Endodermal cell (in vitro differentiated cells): ENCODE measurements at places on chromosomes 11 and 22.
A peak's percentile ranks its signal among the peaks of the same experiment; 100 is the strongest.

GRCh38 chr11:41413843-41414242 is 45.6 kb downstream of the LRRC4C start:
- DNase-seq: no peak

- peak; percentile 62 for DNase-seq
These were observed 45.0 kb downstream of the SMCO4 start for GRCh38 chr11:93498161-93498560.

- peak; percentile 49 for DNase-seq
These were observed 17.4 kb downstream of the OR4D9 start for GRCh38 chr11:59528711-59529110.

GRCh38 chr11:73218106-73218829 is at the start of gene P2RY2:
P2RY2 (plus strand) TSS chr11:73218281; CDS start chr11:73234160, 15,879 bp downstream.
- peak; percentile 94 for DNase-seq

- no peak for DNase-seq
These were observed 110.2 kb downstream of the TEAD1 start for GRCh38 chr11:12784445-12784844.

DNA sequence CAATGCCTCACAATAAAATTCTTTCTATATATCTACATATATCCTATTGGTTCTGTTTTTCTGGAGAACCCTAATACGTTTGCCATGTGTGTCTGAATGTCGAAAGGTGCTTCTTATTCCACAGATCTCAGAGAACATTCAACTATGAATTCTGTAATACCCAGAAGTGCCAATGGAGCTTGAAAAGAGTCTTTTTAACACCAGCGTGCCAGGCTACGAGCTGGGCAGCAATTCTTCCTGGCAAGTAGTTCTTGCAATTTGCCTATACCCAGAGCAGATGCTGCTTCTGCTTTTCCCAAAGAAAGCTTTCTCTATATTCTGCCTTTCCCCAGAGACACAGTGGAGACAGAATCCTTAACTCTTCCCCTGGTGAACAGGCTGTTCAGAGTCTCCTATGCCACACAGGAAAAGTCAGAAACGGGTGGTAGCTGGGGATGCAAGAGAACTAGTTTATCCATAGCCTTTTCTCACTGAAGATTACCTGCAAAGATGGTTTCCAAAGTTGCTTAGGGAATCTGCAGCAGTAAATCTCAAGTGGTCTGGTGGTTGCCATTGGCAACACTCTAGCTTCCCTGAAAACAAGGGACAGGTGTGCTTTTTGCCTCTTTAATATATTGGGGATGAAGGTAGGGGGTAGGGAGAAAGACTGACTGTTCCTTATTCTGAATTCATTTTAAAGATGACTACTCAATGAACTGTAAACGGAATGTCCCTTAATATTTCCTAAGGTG is 16.8 kb upstream of the PAFAH1B2 start:
- DNase-seq: no peak

DNA sequence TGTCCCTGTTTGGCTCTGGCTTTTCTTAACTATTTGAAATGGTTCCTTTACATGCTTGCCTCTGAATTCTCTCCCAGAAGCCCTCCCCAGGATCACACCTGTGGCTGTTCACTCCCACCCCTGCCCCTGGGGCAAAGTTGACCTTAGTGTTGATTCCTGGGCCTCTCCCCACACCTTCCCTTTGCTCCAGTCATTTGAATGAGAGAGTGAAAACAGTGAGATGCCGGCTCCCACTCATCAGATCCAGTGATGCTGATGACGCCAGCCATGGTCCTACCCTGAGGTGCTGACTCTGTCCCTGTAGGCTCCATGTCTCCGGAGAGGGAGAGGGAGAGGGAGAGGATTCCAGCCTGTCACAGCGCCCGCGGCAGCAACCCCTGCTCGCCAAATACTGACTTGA is 40.7 kb downstream of the LRP5 start:
- DNase-seq: no peak

GRCh38 chr11:62592146-62592815 is 958 bp upstream of the TUT1 start:
- DNase-seq: no peak

DNA sequence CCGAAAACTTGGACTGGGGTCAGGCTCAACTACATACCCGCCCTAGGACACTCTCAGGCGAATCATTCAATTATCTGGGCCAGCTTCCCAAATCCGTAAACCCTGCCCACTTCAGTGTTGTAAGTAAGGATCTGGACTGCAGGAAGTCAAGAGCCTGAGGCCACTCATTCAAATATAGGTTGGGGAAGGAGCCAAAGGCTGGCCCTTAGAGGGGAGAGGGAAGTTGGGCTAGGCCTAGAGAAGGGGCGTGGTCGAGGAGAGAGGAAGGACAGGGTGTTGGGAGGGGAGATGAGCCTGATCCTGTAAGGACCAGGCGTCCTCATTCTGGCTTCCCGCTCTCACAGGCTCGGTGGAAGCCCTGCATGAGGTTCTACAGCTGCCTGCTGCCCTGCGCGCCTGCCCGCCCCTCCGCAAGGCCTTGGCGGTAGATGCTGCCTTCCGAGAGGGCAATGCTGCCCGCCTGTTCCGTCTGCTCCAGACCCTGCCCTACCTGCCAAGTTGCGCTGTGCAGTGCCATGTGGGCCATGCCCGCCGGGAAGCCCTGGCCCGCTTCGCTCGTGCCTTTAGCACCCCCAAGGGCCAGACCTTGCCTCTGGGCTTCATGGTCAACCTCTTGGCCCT is 3.0 kb downstream of the SAC3D1 start:
- DNase-seq: no peak

DNA sequence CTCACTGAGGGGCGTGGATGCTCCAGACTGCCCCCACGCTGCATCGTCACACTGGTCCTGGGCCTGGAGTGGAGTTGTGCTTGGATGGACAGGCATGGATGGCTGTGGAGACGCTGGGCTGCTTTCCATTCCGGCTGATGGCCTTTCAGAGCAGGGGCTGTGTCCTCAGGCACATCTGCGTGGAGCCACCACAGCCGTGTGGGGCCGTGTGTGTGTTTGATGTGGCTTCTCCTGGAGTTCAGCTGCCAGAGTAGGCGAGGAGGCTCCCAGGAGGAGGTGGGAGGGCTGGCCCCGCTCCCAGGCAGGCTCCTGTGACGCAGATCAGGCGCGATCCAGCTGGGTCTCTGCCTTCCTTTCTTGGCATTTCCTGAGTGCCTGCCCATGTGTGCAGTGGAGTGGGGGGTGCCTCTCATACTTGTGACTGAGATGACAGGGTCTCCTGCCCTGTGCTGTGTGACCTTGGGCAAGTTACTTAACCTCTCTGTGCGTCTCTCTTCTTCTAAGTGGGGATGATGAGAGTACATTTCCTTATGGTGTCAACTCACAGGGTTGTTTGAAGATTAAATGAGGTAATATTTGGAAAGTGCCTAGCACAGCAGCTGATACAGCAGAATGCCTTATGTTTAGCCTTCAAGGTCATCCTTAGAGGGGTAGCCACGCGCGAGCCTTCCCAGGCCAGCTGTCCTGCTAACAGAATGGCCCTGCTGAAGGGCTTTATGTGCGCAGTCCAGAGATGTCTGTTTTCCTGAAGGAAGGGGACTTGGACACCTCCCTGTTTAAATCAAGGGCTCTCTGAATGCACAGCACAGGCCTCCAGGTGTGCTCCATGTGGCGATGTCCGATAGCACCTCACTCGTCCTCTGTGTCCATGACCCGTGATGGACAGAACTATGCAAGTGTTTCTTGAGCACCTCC is 33.5 kb downstream of the GLB1L2 start:
- no peak for DNase-seq

DNA sequence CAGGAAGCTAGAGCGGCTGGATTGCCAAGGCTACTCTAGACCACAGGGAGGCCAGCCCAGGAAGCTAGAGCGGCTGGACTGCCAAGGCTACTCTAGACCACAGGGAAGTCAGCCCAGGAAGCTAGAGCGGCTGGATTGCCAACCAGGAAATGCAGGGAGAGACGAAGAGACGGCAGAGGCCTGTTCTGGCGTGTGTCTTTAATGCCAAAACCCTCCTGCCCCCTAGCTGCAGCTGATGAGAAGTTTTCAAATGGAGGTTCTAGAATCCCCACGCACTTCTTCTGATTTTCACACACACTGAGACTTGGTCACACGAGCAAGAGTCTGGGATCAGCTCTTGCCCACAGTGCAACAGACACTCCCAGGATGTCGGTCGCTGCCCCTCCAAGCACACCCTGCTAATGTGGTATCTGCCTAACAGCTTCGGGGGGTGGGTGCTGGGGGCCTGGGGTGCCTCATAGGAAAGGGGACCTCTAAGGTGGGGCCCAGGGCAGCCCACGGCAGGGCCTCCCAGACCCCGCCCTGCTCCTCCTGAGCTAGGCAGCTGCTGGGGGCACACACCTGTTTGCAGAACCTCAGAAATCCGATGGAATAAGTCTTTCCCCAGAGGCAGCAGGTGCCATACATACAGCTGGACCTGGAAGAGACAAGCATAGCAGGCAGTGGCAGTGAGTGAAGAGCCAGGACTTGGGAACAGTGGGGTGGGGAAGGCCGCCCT is 28.5 kb downstream of the MAFF start:
- DNase-seq: peak; percentile 76

GRCh38 chr11:11584937-11585336 is 36.9 kb downstream of the GALNT18 start:
- no peak for DNase-seq

- peak; percentile 60 for DNase-seq
These were observed 18.4 kb upstream of the SMPD1 start for GRCh38 chr11:6371825-6372224.

DNA sequence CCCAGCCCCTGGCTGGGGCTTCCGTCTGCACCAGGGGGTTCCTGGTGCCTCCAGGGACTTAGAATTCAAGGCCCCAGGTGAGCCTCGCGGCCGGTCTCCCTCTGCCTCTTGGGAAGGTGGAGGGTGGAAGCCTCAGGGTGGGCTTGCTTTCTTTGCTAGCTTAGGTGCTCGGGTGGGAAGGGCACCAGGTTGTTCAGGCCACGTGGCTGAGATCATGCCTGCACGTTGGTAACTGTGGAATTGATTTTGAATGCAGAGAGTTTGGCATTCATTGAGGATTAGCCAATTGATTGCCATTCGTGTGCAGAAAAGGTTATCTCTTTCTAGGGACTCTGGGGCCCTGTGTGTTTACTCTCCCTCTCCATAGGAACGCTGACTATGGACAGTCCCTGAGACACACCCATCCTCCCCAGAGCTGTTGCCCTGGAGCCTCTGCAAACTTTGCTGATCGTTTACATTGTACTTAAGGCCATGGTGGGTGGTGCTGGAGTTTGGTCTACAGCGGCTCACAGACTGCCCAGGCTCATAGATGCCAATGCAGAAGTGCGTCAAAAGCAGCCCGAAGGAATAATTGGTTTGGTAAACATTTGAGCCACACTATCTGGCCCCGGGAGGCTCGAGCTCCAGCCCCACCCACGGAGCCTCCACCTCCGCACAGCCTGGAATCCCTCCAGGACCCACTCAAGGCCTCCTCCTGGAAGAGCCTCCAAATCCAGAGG is 1457.7 kb downstream of the BRD1 start:
- DNase-seq: peak; percentile 80

- DNase-seq: no peak
These were observed 9.4 kb upstream of the PATL1 start for GRCh38 chr11:59678118-59678812.

- no peak for DNase-seq
These were observed 534.8 kb downstream of the BRD1 start for GRCh38 chr22:49292909-49293308.

GRCh38 chr22:27135031-27135981 is 477.9 kb downstream of the MIAT start:
- no peak for DNase-seq

DNA sequence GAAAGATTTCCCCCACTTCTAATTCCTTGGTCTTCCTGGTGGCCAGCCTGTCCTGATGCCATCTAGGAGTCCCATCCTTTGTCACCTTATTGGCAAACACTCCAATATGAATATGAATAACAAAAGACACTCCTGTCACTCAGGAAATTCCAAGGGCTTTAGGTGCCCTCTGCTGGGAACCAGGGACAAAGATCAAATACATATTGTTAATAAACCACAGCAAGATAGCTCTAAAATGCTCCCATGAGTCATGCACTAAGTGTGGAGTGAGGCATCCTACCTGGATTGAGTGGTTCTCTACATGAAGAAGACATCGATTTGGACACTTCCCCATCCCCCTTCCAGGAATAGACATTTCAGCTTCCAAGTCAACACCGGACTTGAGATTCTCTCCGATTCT is 823.6 kb downstream of the TBC1D22A start:
- DNase-seq: no peak

DNA sequence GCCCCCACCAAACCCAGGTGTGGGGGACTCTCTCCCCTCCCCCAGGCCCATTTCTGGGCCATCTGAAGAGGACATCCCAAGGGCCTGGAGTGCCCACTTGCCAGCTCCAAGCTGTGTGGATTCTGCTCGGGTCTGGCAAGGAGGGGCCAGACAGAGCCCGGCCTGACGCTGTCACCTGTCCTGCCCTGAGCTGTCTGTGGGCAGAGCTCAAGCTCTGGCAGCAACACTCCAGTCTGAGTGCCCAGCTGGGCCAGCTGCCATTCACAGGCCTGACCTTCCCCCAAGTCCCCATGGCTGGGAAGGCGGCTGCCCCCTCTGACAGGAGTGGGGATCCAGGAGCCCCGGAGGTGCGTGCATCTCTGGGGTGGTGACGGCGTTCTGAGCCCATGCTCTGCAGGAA is 6.2 kb upstream of the PIM3 start:
- DNase-seq: no peak

- no peak for DNase-seq
These were observed 1.7 kb upstream of the TMEM135 start for GRCh38 chr11:87035976-87036583.

DNA sequence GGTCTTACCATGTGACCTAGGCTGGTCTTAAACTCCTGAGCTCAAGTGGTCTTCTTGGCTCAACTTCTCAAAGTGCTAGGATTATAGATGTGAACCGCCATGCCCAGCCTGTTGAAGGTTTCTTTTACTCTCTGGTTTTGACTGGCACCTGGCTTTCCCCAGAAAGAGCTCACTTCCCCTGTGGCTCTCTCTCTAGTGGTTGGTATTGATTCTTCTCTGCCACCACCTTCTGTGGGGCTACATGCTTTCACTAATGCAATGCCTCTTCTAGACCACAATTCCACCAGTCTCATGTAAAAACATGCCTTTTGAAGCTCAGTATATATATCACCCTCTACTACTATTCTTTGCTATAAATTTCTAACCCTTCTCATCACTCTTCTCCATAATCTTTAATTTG is 67.2 kb downstream of the CCDC83 start:
- DNase-seq: no peak

- DNase-seq: no peak
These were observed 758 bp downstream of the PDXP start for GRCh38 chr22:37659066-37659896.

DNA sequence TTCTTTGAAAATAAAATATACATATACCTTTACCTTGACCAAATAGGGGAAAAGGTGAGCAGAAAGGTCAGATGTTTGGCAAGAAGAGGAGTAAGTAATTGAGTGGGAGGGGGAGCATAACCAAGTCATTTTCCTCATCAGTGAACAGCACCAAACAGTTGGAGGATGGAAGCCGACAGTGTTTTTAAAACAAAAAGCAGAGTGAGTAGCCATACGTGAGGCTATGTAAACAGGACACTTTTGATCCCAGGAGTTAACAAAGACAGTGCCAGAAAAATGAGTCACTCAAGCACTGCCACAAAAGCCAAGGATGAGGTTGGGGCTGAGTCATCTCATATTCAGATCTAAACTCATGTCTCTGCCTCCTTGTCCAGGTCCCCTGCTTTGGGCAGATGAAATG is 734.7 kb downstream of the KCNA4 start:
- no peak for DNase-seq

GRCh38 chr22:25084405-25085107 is 115.1 kb upstream of the CRYBB3 start:
- DNase-seq: no peak

GRCh38 chr11:12377106-12377823 is at the start of gene PARVA:
PARVA (plus strand) TSS chr11:12377571; CDS start chr11:12377648, 77 bp downstream.
- DNase-seq: peak; percentile 93

GRCh38 chr22:41557401-41558240 is 3.2 kb upstream of the CSDC2 start:
- DNase-seq: peak; percentile 73

- peak; percentile 100 for DNase-seq
These were observed at the start of gene STIP1 for GRCh38 chr11:64185693-64186491. STIP1 (plus strand) TSS chr11:64186171; CDS start chr11:64186262, 91 bp downstream.
